ENCODE measurements at places on chromosomes 3 and 15. TPM values are rescaled to one million over a fixed set of nuclear protein-coding genes. Genes with fewer than 3 reads are reported as not detected.

The P3H2 gene
- 41.9 TPM for total RNA-seq

The NFKBIZ gene
- 324 TPM for total RNA-seq

- no peak for DNase-seq
Observed at GRCh38 chr15:67873777-67874176, 33.9 kb upstream of the RNU6-1 start.

DNA sequence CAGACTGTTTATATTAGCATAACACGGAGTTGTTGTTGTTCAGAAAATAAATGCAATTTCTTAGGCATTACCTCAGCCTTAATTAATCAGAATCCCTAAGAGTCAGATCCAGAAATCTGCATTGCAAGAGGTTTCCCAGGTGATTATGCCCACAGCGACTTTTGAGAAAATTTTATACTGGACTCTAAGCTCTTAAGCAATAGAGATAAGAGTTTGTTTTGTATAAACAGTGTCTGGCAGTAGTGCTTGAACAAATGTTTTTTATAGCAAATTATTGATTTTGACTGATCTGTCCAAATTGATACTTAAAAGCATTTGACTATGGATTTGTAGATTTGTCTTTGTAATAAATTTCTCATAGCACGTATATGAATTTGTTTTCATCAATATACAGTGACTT is 92.8 kb downstream of the ZBBX start:
- no peak for DNase-seq

DNA sequence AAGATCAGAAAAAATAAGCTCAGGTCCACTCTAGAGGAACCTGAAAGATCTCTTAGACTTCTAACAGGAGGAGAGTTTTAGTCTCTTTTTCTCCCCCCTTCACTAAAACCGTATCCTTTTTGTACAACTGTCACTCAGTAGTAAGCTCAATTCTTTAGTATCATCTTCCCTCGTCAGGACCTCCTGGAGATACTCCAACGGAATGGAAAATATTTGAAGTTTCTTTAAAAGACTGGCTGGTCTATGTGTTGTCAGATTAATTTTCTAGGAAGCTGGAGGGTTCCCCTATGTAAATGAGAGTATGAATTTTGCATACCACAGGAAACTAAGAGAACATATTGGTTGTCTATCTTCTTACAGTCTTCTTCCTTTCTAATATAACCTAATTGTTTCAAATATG is 747.7 kb upstream of the CBLB start:
- no peak for DNase-seq
